Adipocyte (in vitro differentiated cells): ENCODE measurements at places on chromosomes 12 and 14.
A peak's percentile ranks its signal among the peaks of the same experiment; 100 is the strongest.

DNA sequence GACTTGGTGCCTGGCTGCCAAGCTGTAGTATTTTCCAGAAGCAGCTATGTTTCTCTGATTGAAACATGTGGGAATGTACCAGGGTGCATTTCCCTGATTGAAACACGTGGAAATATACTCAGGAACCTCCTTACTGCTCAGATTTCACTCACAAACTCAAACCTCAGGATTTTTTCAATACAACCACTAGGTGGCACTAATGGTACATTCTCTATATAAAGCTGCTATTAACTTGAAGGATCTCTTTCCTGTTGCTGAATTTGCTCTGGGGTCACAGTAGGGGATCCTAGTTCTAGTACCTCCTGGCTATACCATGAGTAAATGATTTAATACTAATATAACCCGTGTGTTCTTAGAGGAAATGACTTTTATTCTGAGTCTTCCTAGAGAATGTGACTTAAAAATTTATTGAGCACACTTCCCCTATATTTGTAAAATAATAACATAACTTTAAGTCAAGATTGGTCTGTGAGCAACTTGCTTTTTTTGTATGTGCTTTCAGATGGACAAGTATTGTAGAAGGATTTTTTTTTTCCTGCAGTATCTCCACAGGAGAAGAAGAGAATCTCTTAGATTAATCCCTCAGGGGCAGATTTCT lies 173.8 kb upstream of the MIS18BP1 start:
- DNase-seq = peak; percentile 70

DNA sequence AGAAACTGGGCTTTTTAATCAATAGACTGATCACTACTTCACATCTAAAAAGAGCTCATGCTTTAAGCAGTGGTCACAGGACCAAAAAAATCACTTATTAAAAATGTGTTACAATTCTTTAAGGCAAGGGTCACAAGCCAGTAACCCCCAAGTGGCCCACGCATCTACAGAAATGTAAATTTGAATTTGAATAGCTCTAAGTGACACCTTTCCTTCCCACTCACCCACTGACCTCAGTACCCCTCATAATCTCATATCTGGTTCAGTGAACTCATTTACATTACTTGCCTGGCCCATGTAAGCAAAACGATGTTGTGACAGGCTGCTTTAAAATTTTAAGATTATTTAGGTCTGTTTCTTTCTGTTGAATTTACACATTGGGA lies 27.4 kb downstream of the NELL2 start:
- DNase-seq = no peak

DNA sequence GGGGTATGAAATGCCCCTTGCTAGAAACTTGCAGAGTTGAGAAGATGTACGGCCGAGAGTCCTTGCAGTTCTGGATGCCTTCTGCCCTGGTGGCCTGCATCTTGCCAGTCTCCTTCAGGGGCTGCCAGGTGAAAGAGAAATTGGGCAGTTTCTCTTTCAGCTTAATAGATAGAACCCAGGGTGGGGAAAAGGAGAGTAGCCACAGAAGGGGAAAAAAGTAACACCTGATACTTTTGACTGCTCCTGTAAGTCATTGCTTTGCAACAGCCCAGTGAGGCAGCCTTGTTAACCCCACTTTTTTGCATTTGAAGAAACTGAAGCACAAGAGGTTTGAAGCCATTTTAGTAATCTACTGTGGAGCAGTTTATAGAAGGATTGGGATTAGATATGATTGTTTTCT lies 27.6 kb downstream of the TDP1 start:
- no peak for DNase-seq

- DNase-seq = no peak
These were observed 230.5 kb upstream of the KITLG start for GRCh38 chr12:88810806-88811205.

DNA sequence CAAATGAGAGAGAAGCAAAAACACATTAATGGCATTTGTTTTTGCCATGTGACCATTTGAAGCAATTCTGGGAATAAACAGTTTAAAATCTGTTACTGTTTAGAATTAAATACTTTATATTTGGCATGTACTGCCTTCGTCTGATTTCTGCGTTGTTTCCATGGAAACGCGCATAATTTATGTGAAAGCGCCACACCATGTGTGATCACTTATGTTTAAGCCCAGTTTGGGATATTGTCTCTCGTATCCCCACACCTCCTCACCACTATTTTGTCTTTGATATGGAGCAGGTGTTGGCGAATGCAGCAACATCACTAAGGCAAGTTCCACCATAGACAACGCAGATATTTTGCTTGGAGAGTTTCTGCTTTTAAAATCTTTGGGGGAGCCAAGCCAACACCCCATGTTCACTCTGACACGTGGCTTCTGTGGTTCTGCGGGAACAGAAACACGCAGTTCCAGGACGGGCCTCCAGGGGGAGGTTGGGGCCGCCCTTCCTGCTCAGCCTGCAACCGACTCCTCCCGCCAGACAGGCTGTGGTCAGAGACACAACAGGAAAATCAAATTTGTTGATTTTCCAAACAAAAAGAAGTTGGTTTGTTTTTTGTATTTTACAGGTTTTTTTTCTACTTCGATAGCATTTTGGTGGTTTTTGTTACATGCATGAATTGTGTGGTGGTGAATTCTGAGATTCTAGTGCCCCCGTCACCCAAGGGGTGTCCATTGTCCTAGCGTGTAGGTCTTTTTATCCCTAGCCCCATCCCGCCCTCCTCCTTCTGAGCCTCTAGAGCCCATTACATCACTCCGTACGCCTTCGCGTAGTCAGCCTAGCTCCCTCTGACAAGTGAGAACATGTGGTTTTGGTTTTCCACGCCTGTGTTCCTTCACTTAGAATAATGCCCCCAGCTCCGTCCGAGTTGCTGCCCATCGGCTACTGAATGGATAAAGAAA lies 101.9 kb upstream of the SFSWAP start:
- peak; percentile 75 for DNase-seq

DNA sequence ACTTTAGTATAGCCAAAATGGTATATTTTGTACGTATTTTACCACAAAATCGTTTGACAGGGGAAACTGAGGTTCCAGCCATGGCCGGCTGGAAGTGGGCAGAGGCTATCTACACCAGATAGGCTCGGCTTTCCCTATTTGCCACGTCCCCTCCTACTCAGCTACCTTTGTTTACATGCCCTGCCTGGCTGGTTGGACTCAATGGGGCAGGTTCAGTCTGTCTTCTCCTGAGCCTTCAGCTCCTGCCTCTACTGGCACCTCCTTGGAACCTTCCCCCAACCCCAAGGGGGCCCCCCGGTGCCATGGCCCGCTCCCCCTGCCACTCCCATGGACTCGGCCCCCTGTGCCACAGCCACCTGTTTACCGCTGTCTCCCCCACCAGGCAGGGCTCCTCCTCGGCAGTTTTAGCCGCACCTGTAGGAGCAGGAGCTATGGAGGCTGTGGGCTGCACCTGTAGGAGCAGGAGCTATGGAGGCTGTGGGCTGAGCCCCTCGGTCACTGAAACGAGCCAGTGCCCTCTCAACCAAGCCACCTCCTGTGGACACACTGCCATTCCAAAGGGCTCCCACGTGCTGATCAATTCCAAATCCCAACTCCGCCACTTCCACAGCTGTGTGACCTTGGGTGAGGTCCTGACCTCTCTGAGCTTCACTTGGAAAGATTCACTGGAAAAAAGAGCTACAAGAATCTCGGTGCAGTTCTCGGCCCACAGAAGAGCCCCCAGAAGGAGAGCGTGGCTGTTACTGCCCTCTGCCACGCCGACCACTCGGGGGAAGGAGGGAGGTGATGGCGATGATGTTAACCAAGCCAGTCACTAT lies 62.2 kb downstream of the NCOR2 start:
- no peak for DNase-seq

GRCh38 chr12:130783110-130783715 lies 55.8 kb downstream of the STX2 start:
- no peak for DNase-seq

- DNase-seq = peak; percentile 32
These were observed 19.5 kb downstream of the PITPNM2 start for GRCh38 chr12:123131291-123131832.

DNA sequence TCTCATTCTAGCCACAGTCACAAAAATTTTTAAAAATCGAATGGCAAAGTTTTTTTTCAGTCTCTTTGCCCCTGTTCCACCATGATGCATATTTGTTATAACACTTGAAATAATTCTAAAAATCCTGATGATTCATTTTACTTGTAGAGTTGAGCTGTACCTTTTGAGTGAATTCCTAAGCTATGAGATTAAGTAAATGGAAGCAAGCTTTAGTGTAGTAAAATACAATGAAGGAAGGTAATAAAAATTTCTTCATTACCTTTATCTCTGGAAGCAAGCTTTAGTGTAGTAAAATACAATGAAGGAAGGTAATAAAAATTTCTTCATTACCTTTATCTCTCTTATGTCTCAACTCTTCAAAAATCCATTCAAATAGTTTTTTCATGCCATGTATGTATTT lies 46.1 kb downstream of the TMTC3 start:
- DNase-seq = peak; percentile 27

DNA sequence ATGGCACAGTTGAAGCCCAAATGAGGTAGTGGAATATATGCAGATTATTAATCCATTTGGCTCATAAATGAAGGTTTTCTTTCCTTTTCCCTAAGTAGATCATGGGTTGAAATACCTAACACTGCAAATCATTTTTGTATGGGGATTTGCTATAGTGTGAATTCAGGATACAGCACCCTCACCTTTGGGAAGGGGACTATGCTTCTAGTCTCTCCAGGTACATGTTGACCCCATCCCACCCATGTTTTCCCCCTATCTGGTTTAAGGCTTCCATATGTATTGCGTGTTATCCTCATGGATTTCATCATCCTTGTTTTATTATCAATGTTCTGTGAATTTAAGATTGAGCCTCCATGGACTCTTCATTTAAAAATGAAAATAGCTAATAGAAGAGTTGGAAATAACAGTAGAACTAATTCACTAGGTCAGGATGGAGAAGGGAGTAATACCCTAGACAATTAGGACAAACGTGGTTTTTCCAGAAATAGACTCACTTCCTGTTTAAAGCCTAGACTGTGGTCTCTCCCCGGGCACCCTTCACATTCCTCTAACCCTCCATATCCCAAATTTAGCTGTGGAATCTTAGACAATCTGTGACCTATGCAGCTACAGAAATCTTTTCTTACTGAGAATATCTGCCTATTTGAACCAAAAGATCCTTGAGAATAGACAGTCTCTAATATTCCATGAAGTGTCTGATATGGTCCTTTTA lies 56.5 kb downstream of the DAD1 start:
- no peak for DNase-seq

- no peak for DNase-seq
These were observed 59.8 kb upstream of the SLC38A2 start for GRCh38 chr12:46432325-46432724.

DNA sequence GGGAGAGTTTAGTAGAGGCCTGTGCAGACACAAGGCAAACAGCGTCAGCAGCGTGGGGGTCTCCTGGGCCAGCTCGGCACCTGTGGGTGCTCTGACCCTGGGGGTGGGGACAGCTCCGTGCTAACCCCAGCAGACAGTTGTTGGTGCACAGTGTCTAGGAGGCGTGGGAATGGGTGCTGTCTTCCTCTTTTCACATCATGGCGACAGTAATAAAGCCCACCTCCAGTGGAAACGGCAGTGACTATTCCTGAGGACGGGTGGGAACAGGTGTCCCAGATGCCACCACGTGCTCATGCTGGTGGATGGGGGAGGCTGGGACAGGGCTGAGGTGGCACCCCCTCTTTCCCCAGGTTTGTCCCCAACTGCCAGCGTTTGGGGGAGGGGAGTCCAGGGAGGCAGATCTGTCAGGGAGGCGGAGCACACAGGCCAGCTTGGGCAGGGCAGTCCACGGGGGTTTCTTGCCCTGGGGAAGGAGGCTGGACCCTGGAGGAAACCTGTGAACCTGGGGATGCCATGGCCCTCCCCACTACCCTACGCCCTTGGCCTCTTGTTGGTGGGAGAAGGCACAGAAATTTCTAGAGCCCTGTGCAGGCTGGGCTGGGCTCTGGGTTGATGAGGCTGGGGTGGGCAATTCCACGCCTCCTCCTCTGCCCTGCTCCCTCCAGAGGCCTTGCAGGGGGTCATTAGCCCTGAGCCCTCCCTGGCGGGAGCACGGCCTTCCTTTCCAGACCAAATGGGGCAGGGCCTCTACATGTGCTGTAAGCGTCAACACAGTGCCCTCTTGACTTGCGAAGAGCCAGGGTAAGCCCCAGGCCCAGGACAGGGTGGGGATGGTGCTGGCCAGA lies 3.8 kb downstream of the ZBTB42 start:
- no peak for DNase-seq

DNA sequence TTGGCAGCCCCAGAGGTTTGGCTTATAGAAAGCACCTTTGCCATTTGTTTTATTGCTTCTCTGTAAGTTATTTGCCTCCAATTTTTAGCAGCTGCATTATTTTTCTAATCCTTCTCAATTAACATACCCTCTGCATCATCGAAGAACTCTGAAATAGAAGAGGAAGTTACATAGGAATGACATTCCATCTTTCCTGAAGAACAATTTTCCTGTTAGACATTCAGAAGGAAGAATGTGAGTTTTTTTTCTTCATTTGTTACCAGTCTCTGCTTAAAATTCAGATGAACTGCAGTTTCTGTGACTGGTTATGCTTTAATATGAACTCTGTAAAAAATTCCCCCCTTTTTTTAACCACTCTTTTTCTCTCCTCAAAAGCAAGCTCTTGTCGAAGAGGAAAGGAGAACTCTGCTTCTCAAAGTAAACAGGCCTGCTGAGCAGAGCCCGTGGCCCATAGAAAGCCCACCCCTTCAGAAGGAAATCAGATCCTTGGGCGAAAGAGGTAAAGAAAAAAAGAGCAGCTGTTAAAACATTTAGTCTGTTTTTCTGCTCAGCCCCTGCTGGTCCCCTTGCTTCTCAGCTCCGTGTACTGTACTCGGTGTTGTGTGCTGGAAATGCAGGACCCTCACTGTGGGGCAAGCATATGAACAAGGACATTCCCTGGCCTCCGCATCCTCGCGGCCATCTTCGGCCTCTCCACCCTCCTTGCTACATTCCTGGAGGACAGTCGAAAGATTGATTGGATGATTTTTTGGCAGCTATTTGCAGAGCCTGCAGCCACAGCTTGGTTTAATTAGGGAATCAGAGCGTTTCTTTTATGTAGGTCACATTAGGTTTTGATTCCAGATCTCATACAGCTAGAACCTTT lies 164.4 kb upstream of the LRIG3 start:
- DNase-seq = peak; percentile 73

DNA sequence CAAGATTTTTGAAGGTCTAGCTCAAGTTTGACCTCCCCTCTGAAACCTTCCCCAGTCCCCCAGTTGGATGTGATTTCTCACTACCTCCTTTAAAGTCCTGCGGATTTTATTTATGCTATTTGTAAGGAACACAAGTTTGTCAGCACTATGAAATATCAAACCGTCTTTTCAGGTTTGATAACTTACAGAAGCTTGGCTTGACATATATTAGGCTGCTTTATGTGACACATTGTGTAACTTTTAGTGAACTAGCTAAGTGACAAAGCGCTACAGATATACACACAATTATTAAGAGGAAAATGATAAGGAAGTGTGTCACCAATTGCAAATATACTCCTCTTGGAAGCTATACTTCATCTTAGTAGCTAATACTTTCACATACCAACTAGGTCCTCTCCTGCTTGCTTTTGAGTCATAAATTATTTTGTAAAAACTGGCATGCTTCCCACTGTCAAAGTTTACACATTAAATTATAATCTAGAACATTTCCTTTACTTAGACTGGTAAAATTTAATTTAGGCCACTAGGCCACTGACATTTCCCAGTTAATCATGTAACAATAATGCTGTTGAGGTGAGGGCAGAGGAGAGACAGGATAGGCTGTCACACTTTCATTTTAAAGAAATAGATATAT lies 149.5 kb downstream of the TMTC3 start:
- DNase-seq = no peak

GRCh38 chr12:88242571-88242925 lies 100.4 kb downstream of the TMTC3 start:
- peak; percentile 38 for DNase-seq

- DNase-seq = peak; percentile 38
These were observed 21.6 kb downstream of the EXOC5 start for GRCh38 chr14:57246933-57247657.
